ENCODE measurements at places on chromosomes 4 and X.
A peak's percentile ranks its signal among the peaks of the same experiment; 100 is the strongest.

DNA sequence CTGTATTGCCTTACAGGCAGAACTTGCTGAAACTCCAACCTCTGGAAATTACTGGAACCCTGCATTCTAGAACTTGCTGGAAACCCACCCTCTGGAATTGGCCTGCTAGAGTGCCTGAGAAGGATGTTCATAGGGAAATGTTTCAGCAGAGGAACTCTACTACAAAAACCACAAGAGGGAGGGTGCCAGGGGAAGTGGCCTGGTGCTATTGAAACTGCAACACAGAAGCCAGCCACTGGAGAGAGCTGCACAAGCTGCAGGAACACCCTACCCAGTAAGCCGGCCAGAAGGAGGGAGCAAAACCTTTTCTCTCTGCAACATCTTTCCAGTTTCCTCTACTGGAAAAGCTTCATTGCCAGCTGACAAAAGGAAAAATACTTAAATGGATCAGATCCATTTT lies 2.5 kb upstream of the BRWD3 start:
- DNase-seq = no peak

DNA sequence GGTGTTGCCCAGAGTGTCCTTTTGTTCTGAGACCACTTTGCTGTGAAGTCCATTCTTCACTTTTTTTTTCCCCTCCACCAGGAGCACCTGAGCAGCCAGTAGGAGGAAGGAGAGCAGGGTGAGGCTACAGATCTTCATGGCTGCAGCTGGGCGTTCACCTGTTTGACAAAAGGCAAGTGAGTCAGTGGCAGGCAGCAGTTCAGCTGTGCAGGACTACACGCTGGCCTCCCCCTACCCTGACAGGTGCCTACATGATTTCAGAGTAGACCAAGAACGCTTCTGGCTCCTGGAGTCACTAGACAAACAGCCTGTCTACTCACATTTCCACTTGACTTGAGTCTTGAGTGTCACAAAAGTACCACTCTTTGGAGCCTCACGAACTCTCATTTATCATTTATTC lies 2.0 kb downstream of the FGFBP1 start:
- peak; percentile 95 for DNase-seq

- no peak for DNase-seq
Observed at GRCh38 chrX:108224218-108224617, 132.6 kb downstream of the ATG4A start.

- no peak for DNase-seq
Observed at GRCh38 chrX:27675493-27675892, 85.3 kb downstream of the DCAF8L2 start.

DNA sequence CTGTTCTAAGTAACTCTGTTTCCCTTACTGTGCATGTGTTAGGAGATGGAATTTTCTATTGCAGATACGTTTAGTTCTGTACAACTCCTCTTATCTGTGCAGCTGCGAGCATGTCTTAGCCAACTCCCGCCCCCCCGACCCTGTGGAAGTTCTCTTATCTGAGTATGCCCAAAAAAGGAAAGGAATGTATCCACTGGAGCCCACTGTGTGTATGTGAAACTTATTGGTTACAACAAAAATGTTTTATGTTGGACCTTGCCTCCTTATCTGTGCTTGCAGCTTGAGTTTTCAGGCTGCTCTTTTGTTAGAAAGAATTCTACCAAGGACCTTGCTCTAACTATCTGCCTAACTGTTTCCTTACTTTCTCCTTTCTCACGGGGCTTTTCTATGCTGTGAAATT lies 24.2 kb upstream of the DCAF8L2 start:
- no peak for DNase-seq

GRCh38 chr4:26075583-26075982 lies 161.6 kb downstream of the SMIM20 start:
- no peak for DNase-seq

DNA sequence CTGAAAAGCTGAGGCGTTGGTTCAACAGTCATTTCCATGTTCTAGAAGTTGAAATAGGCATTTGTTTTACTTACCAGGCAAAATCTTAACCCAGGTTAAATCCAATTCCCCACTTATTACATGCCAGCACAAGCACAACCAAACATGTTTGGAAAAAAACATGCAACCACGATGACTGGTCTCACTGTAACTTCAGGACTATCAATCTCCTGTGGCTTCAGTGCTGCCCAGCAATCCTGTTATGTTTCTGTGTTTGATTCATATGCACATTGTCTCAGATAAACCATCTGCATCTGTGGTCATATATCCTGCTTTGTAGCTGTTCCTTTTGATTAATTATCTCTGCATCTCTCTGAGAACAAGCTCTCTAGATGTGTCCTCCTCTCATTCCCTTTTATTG lies 28.3 kb downstream of the PRDM8 start:
- no peak for DNase-seq

GRCh38 chr4:128227991-128228571 lies 59.5 kb downstream of the PGRMC2 start:
- DNase-seq = no peak

- DNase-seq = no peak
Observed at GRCh38 chr4:19748519-19749479, 502.9 kb upstream of the SLIT2 start.

- DNase-seq = no peak
Observed at GRCh38 chr4:576991-577498, 950 bp upstream of the TMEM271 start.

GRCh38 chr4:23171976-23172375 lies 479.2 kb downstream of the GBA3 start:
- no peak for DNase-seq

DNA sequence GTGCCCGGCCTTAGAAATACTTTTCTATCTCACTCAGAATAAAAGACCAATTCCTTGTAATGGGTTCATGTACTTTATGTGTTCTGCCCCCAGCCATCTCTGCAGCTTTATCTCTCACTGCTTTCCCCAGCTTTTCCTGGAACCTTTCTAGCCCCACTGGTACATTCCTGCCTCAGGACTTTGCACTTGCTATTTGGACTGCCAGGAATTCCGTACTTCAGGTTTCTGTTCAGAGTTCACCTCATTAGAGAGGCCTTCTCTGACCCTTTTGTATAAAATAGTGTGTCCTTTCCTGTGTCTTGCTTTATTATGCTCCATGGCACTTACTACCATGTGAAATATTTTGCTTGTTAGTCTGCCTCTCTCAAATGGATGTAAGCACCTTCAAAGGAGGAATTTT lies 112.5 kb downstream of the PDLIM5 start:
- no peak for DNase-seq

GRCh38 chr4:155402941-155403340 lies 26.2 kb upstream of the MAP9 start:
- no peak for DNase-seq
